ENCODE measurements at places on chromosomes 12 and 14. TPM values are rescaled to one million over a fixed set of nuclear protein-coding genes. Genes with fewer than 3 reads are reported as not detected.

DNA sequence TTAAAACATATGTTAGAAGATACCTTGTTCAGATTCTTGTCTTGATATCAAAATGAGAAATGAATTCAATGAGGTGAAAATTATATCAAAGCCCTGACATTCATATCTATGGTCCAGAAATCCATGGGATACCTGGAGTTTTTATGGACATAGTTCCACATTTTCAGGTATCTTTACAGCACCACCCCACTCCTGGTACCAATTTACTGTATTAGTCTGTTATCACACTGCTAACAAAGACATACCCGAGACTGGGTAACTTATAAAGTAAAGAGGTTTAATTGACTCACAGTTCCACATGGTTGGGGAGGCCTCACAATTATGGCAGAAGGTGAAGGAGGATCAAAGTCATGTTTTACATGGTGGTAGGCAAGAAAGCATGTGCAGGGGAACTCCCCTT lies 361.5 kb downstream of the PRKD1 start:
- no peak for DNase-seq

NTS gene
- not detected for total RNA-seq

GRCh38 chr14:76636602-76637001 lies 124.7 kb upstream of the VASH1 start:
- no peak for DNase-seq

DNA sequence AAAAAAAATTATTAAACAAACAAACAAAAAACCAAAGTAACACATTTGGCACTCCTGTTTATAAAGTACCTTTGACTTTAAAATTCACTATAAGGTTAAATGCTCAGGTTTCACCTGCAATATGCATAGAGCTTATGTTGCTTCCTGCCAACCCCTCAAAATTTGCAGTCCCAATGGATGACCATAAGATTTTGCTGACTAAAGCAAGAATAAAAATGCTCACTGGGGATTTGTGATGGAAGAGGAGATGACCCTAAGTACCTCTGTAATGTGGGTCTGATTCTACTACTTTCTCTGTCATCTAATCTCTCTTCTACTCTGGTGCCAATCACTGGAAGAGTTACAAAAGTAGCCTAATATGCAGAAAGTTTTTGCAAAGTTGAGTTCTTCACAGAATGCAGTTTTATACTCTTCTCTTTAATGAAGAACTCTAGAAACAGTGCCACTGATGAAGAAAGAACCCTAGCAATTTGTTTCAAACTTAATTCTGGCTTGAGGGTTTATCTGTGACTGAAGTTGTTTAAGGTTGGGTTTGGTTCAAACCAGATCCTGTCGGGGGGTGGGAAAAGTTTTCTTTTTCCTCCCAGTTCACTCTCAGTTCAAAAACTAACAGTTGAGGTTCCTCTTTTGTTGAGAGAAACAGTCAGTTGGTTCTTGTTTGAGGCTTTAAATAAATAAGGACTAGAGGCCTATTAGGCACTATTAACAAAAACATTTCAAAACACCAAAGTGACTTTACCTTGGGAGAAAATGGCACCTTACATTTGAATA lies 10.9 kb downstream of the WASHC3 start:
- no peak for DNase-seq

DNA sequence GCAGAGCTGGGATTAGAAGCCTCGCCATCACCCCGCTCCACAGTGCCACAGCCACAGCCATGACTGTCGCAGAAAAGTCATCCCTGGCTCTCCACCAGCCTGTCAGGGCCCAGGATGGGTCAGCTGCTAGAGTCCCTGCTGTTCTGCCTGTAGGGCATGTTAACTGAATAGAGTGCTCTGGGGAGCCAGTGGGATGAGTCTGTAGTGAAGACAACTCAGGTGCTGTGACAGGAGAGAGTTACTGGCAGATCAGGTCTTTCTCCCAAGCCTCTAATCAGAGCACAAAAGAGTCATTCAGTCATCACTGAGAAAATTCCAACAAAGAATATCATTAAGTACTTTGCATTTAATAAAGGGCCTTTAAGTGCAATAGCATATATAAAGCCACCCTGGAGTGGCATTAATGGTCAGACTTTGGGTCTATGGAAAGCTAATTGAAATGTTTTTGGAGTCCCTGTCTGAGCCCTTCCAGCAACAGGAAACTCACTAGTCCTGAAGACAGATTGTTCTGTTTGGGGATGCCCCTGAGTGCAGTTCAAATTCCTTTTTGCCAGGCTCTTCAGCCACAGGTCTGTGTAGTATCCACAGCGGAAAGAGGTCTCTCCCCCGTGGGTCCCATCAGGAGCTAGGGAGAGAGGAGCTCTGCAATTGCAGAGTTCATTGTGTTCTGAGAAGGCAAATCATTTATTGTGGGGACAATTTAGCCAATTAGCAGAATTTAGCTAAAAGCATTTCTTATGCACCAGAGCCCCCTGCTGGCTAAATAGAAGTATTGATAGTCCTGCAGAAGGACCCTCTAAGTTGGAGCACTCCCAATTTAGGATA lies 45.2 kb upstream of the C14orf132 start:
- no peak for DNase-seq

GRCh38 chr12:31393004-31393550 lies 67.1 kb upstream of the SINHCAF start:
- no peak for DNase-seq

TDRD9 gene
- total RNA-seq = 2.3 TPM

- DNase-seq = no peak
These were observed 418.2 kb downstream of the ZFP36L1 start for GRCh38 chr14:68374682-68375081.

RASAL1 gene
- not detected for total RNA-seq

SAMD15 gene
- 0.50 TPM for total RNA-seq

- no peak for DNase-seq
These were observed 98.4 kb downstream of the LGMN start for GRCh38 chr14:92649934-92650545.

PNN gene
- 32.8 TPM for total RNA-seq

GALNT8 gene
- 1.3 TPM for total RNA-seq

DNA sequence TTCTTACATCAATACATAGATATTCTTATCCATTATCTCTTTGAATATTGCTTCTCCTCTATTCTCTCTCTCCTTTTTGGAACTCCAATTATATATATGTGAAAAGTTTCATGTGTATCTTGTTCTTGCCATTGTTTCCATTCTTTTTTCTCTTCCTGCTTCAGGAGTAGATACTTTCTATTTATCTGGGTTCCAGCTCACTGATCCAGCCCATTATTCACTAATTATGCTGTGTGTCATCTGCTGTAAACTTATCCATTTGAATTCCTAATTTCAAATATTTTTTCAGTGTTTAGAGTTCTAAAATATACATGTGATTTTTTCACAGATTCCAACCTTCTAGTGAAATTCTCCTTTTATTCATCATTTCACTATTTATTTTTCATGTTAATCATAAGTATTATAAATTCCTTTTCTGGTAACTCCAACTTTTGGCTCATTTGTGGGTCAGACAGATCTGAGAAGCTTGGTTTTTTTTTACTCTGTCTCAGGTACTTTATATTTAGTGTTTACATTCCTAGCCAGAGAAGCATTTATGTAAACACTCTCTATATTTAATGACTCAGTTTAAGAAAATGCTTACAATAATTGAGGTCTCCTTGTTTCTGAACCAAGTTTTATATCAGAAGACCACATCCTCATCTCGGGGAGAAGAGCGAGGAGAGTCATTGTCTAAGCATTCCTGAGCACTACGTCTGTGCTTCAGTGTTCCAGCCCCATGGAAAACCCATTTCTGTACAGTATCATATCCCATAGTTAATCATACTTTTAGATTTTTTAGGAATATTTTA lies 15.9 kb upstream of the AMIGO2 start:
- DNase-seq = no peak

DNA sequence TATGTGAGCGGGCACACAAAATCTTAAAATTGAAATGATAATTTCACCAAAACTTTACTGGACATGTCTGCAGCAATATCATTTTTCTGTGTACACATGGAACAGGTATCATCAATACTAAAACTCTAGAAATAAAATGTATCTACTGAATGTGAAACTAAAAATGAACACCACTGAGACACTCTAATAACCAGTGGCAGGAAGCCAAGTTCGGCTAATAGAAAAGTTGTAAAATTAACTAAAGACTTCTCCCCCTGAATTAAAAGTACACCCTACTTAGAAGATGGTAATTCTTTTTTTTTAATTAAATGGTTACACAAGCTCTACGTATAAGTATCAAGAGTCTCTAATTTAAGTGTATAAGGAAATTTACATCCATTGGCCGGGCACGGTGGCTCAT lies 227.2 kb downstream of the MED13L start:
- DNase-seq = no peak

- no peak for DNase-seq
These were observed 133.7 kb downstream of the ADGRD1 start for GRCh38 chr12:131087302-131087818.

- DNase-seq = no peak
These were observed 171.1 kb upstream of the CCDC196 start for GRCh38 chr14:66315098-66315497.

- no peak for DNase-seq
These were observed 98.1 kb downstream of the GALC start for GRCh38 chr14:87894920-87895319.

PTPRO gene
- total RNA-seq = 0.52 TPM

AKAP5 gene
- 0.45 TPM for total RNA-seq

GRCh38 chr14:50407111-50407812 lies 10.6 kb upstream of the CDKL1 start:
- DNase-seq = no peak

OR4E2 gene
- not detected for total RNA-seq

IL22 gene
- not detected for total RNA-seq

NID2 gene
- 77.2 TPM for total RNA-seq

DNA sequence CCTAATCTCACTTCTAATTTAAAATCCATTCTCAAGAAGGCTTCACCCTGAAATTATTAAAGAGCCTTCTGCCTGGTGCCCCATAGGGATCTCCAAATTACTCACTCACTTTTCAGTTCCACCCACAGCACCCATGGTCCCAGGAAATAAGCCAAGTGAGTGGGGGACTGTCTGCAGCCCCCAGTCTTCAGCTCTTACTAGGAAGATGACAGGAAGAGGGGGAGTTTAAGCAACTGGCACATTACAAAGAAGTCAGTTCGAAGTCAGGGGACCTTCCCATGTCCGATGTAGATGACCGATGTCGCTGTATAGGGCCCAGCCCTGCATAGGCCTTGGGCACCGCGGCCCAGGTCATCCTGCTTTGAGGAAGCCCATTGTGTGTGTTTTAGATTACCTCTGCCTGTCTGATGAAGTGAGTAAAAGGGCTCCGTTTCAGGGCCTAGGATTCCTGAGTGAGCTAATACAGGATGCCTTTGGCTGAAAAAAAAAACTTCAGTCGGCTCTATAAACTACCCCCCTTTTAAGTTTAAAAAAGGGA lies 1.9 kb downstream of the ACTN1 start:
- no peak for DNase-seq

CAPS2 gene
- 8.0 TPM for total RNA-seq

C1S gene
- 454 TPM for total RNA-seq

GRCh38 chr12:41100572-41100971 lies 87.5 kb upstream of the PDZRN4 start:
- no peak for DNase-seq

DNA sequence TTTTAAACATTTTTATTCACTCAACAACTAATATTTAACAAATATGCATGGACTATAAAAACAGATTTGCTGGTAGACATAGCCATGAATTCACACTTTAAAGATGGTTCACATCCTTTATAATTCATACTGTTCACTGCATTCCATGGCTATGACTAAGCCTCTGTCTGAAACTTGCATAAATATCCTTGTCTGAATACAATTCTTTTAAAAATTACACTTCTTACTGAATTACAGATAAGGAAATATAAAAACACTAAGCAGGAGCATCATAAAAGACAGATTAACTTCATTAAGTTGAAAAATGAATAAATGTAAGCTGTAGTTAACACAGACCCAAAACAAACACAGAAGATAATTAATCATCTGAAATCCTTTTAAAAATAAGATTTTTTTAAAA lies 53.8 kb downstream of the GXYLT1 start:
- DNase-seq = no peak

GRCh38 chr12:51593021-51593420 lies 2.0 kb downstream of the SCN8A start:
- DNase-seq = no peak

DNA sequence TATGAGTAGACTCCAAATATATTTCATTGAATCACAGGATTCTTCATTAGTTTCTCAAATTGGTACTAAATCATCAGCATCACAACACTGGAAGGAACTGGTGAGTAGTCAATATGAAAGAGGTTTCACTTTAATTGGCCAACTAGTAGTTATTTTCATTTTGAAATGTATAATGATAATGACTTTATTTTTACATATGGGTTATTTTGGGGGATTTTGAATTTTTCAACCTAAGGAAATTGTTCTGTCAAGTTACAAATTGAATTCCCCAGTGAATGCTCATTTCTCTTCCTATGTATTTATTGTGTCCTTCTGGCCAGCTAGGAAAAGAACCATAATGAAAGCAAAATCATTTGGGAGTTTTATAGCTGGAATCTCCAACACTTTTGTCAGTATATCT lies 174.2 kb upstream of the ATP2B1 start:
- no peak for DNase-seq

GPR135 gene
- total RNA-seq = 9.1 TPM

DNA sequence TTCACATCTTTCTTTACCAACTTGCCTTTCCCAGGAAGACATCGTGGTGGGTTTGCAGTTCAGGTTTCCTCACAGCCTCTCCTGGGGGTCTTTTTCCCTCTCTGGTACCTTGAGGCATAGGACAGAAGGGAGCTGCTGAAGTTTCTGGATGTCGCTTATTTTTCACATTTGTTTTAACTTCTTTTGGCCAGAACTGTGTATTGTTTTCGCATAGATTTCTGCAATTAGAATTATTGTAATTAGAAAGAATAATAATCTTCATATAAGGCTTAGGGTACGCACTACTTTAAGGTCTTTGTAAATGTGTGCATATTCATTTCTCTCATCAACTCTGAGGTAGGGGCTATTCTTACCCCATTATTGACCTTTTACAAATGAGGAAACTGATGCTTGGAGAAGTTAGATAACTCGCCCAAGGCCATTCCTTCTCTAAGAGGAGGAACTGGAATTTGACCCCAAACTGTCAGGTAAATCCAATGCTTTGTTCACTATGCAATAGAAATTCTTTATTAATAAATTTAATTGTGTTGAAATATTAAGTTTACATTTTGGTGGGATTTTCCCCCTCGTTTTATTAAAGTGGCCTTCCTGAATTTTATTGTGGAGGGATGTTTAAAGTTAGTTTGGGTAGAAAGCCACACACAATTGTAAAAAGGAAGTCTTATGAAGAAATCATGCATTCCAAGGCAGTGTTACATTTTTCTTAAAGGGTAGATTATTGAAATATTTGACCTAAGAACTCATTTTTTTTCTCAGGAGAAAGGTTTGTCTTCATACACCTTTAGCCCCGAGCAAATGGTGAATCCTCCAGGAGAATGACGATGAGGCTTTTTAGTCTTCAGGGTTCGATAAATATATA lies 12.1 kb upstream of the SLC38A2 start:
- no peak for DNase-seq

Data from esophagus muscularis mucosa (tissue), 4 donors.